ENCODE measurements at places on chromosomes 6 and 20. TPM values are rescaled to one million over a fixed set of nuclear protein-coding genes. Genes with fewer than 3 reads are reported as not detected.

The TOX2 gene
- 7.0 TPM for total RNA-seq

The DEF6 gene
- total RNA-seq, result 4.9 TPM

The ABHD16A gene
- 45.5 TPM for total RNA-seq

The LY6G6C gene
- total RNA-seq, result not detected

All from stomach (tissue), 19 donors.